Ascending aorta (tissue), 2 donors: ENCODE measurements at places on chromosomes 4 and X. TPM values are rescaled to one million over a fixed set of nuclear protein-coding genes. Genes with fewer than 3 reads are reported as not detected.

Gene FABP2
- total RNA-seq: not detected

- no peak for DNase-seq
Observed at GRCh38 chr4:140499391-140499790, 1.3 kb upstream of the MGAT4D start.

GRCh38 chr4:17468619-17469221, 43.2 kb downstream of the QDPR start:
- DNase-seq: no peak

GRCh38 chr4:145348291-145348690, 133.4 kb upstream of the SMAD1 start:
- DNase-seq: no peak

Gene MAGEA10
- not detected for total RNA-seq

Gene GLUD2
- total RNA-seq: 2.1 TPM

GRCh38 chrX:76228499-76228898, 55.6 kb downstream of the PBDC1 start:
- no peak for DNase-seq

DNA sequence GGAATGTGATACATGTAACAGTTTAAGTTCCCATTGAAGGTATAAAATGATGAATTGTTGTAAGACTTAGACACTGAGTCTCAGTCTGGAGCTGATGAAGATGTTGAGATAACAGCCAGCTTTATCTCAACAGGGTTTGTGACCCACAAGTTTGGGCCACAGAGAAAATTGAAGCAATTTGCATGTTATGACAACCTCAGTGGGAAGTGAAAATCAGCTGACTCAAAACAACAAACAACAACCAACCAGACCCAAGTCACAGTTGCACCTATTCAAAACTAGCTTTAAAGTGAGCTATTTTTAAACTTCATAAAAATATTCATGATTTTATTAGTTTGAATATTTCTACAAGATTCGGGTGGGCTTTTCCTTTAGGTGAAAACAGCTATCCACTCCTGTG, 8.0 kb downstream of the SFRP2 start:
- no peak for DNase-seq

Gene PFKFB1
- total RNA-seq: not detected

Gene PNPLA4
- total RNA-seq: 7.2 TPM

GRCh38 chr4:76996445-76996844, 46.9 kb downstream of the SEPTIN11 start:
- no peak for DNase-seq

Gene GPR34
- 1.5 TPM for total RNA-seq

- DNase-seq: no peak
Observed at GRCh38 chrX:20254712-20255299, 11.9 kb downstream of the RPS6KA3 start.

DNA sequence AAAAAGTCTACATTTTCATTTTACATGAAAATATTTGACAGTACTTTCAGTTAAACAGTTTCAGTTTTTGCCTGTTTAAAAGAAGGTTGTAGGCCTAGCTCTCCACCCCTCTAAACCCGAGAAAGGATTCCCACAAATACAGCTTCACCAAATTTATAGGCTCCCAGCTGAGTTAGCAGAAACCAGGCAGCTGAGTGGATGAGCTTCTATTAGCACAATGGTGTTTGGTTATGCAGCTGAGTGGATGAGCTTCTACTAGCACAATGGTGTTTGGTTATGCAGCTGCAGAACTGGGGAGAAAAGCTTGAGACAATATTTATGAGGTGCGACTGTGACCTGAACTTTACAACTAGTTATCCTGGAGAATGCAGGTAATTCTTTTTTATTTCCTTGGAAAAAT, 36.6 kb upstream of the PAQR3 start:
- DNase-seq: no peak

Gene REPS2
- total RNA-seq: 4.7 TPM

GRCh38 chr4:148207068-148207467, 235.1 kb downstream of the NR3C2 start:
- no peak for DNase-seq

Gene MAB21L2
- not detected for total RNA-seq

DNA sequence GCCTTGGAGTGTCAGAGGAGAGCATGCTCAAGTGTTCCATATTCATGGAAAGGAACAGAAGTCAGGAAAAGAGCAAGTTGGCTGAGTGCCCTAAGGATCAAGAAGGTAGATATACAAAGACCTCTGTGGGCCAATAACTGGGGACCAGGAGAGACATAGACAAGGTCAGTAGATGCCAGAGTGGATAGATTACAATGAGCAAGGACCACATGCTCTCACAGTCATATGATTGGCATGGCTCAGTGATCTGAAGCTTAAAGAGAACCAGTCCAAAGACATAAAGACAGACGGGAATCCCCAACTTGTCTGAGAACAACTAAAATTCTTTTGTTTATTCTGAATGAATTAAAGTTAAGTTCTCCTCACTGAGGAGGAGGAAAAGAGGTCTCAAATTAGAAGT, 289.7 kb downstream of the HS3ST1 start:
- no peak for DNase-seq

Gene MAGEA4
- not detected for total RNA-seq

Gene FOXP3
- total RNA-seq: not detected

- no peak for DNase-seq
Observed at GRCh38 chr4:128159967-128160366, 98.9 kb downstream of the LARP1B start.

- no peak for DNase-seq
Observed at GRCh38 chr4:36285784-36286480, 4.5 kb downstream of the DTHD1 start.

GRCh38 chr4:112073181-112073580, 72.1 kb upstream of the FAM241A start:
- DNase-seq: no peak

- no peak for DNase-seq
Observed at GRCh38 chr4:54575919-54576318, 81.8 kb upstream of the KIT start.

Gene LRIT3
- not detected for total RNA-seq

DNA sequence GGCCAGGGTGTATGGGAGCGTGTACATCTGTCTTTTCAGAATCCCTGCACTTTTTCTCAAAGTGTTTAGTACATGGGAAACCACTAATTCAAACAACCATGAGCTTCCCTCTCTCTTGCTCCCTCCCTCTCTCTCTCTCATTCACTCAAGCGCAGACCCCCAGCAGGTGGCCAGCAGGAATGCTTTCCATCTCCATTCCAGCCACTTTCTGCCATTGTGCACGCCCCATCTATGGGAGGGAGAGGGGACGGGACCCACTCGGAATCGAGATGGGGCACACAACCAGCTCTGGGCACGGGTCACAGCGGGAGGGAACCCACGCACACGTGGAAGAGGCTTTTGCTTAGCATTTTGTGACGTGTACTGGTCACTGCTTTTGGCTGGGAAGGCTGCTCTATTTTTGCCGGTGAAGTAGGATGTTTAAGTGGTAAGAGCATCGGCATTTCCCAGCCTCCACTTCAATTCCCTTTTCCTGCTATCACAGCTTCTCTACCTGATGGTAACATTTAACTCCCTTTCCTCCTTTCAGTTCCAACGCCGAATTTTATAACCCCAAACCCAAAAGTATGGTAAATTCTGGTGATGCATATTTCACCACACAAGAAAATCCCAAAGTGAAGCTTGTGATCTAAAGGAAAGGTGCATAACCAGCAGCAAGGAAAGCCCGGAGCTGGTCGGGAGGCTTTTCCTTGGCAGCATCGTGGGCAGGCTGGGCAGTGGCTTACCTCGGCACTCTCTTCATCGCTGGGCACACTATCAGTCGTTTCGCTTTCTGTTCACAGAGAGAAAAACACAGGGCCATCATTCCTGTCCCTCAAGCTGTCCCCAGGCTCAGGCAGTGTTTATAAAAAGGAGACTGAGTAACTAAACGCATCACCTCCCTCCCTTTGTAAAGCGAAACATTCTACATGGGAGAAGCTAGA, 84.1 kb downstream of the IRF2 start:
- DNase-seq: no peak

DNA sequence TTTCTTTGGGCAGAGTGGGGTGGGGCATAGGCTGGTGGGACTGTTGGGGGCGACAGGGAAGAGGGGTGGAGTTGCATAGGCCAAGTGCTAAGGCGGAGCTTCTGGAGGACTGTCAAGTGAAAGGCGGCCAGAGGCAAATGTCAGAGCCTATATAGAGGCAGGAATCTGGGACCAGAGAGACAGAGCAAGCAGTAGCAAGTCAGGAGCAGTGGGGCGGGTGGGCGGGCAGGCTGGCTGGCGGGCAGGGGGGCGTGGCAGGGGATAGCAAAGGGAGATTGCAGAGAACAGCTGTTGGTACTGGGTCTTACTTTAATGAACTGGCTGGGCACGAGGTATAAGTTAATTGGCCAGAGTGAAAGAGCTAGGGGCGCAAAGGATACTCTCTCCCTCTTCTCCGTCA, 89.8 kb downstream of the RTL9 start:
- no peak for DNase-seq

- no peak for DNase-seq
Observed at GRCh38 chrX:115958687-115959359, 211.7 kb upstream of the AGTR2 start.

DNA sequence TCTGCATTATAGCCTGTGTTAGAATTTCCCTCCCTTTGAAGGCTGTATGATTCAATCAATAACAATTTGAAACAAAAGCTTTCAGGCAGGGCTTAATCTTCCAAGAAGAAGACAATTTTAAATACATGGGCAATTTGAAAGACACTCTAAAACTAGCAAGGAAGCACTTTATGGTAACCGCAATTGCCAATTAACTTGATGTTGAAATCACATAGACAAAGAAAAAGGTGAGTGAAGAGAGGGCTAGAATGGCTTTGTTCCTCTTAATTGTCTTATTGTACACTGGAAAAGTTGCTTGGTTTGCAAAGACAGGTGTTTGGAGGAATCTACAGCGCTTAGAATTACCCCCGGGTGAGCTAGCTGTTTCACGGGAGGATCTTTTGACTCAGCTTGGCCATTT, 74.4 kb upstream of the PRKX start:
- no peak for DNase-seq

DNA sequence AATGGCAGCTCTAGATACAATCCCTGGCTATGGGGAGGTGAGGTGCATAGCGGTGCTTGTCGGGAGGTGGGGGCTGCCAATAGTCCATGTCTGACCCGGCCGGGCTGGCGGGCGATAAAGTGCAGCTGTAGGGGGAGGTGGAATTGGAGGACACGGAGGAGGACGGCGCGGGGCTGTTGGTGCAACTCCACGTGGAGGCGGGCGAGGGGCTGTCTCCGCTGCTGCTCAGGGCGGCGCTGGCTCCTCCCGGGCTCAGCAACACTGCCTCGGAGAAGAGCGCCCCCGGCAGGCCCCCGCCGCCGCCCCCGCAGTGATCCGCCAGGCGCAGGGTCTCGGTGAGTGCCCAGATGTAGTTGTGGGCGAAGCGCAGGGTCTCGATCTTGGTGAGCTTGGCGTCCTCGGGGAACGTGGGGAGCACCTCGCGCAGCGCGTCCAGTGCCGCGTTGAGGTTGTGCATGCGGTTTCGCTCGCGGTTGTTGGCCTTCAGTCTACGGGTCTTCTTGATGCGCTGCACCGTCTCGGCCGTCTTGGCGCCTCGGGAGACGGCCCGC, 1.3 kb downstream of the NEUROG2 start:
- no peak for DNase-seq

Gene DRD5
- not detected for total RNA-seq

DNA sequence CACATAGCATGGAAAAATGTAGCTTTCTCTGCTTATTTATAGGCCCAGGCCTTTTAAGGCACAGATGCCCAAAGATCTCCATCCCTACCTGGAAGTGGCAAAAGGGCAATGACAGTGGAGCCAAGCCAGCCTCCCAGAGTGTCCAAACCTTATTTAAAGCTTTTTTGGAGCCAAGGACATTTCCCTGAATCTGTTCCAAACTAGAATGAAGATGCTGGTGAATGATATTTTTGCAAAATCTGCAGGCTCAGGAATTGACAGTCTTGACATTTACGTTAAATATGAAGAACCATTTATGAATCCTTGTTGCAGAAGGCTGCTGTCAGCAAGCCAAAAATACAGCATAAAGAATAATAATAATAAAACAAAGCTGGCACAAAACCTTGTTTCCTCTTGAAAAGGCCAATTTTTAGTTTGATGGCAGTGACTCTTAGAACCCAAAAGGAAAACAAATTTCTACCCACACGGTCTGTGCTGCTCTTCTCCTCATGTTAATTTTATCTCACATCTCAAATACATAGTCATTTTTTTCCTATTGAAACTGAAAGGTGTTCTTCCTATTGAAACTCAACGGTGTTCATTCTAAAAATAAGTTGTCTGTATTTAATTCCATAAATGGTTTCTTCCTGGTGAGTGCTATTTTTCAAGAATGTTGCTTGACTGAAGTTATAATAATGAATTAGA, 206.3 kb upstream of the TBL1X start:
- no peak for DNase-seq

GRCh38 chrX:18676470-18676869, 4.6 kb upstream of the RS1 start:
- DNase-seq: no peak

Gene PDE5A
- total RNA-seq: 39.7 TPM

Gene SPARCL1
- total RNA-seq: 830 TPM

- DNase-seq: no peak
Observed at GRCh38 chr4:122967231-122967630, 44.8 kb upstream of the NUDT6 start.
